Fibroblast of pulmonary artery (primary cell): ENCODE measurements at places on chromosomes 12 and 14.

GRCh38 chr14:26401179-26401968 lies 196.5 kb downstream of the NOVA1 start:
- DNase-seq, result no peak

- DNase-seq, result peak; percentile 81
Observed at GRCh38 chr12:62813031-62813829, 121.7 kb downstream of the PPM1H start.

DNA sequence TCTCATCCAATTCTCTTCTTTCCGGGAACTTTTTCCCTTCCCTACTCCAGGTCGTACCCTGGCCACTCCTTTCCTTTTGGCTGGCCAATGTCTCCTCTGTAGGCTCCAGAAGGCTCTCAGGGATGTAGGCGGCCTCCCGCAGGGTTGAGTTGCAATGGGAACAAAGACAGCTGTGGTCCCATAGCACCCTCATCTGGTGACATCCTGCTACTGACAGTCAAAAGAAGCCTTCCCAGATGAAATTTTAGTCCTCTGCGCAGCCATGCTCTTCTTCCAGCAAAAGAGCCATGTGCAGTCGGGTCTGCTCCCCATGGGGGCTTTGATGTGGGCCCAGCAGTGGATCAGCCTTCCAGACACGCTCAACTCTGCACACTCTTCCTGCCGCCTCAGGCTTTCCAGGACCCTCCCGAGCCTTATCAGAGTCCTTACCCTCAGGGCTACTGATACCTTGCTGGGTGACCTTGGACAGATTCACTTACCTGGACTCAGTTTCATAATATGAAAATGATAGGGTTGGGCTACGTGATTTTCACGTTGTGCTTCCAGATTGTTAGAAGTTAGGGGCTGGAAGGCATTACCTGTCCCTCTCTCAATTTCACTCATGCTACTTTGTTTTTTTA lies 5.5 kb upstream of the CELA1 start:
- DNase-seq, result peak; percentile 82

GRCh38 chr12:57737467-57738460 lies 778 bp downstream of the AGAP2 start:
- DNase-seq, result no peak

- no peak for DNase-seq
Observed at GRCh38 chr12:124172636-124173035, 122.3 kb upstream of the RFLNA start.

- DNase-seq, result no peak
Observed at GRCh38 chr12:25592725-25593495, 39.8 kb upstream of the LMNTD1 start.

- no peak for DNase-seq
Observed at GRCh38 chr12:66598079-66598478, 80.8 kb downstream of the GRIP1 start.

GRCh38 chr12:18935371-18935965 lies 194.1 kb upstream of the PLEKHA5 start:
- DNase-seq, result no peak
